ENCODE measurements at places on chromosomes 1 and 21.
A peak's percentile ranks its signal among the peaks of the same experiment; 100 is the strongest.

DNA sequence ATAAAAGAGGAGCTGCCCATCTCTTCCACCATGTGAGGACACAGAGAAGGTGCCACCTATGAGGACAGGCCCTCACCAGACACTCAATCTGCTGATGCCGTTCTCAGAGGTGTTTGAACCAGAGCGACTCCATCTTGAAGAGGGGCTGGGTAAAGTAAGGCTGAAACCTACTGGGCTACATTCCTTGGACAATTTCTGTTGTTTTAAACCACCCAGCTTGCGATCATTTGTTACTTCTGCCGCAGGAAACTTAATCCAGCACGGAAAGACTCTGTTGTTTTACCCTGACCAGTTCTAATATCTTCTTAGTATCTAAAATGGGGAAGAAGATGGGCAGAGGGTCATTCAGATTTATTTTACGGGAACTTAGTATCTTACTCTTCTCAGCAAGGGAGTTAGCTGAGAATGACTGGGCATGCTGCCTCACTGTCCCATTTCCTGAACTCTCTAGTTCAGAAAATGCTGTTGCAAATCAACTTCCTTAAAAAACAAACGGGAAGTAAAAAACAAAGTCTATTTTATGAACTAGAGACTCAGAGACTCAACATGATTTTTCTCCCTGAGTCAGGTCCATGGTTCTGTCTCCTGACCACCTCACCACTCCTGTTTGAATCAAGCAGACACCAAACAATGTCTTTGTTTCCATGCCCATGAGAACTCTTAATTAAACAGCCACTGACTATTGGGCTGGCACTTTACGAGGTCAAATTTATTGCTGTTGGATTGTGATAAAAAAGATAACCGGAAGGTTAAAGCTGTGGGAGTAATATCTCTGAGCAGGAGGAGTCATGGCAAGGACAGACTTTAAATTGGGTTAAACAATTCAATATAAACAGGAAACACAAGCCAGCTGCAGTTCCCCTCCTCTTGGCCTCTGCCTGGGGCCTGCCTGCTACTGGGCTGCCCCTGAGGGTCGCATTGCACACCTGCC is 23.8 kb upstream of the IFNAR1 start:
- no peak for DNase-seq

DNA sequence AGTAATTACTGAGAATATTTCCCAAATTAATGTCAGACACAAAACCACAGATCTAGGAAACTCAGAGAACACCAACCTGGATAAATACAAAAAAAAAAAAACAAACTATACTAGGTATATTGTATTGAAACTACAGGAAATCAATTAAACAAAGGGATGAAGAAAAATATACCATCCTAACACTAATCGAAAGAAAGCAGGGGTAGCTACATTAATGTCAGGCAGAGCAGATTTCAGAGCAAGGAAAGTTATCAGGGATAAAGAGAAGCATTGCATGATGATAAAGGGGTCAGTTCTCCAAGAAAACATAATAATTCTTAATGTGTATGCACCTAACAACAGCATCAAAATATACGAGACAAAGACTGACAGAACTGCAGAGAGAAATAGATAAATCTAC is 89.9 kb downstream of the TOMM20 start:
- no peak for DNase-seq

- DNase-seq: no peak
Measured at GRCh38 chr1:48756683-48757316, 19.9 kb downstream of the BEND5 start.

DNA sequence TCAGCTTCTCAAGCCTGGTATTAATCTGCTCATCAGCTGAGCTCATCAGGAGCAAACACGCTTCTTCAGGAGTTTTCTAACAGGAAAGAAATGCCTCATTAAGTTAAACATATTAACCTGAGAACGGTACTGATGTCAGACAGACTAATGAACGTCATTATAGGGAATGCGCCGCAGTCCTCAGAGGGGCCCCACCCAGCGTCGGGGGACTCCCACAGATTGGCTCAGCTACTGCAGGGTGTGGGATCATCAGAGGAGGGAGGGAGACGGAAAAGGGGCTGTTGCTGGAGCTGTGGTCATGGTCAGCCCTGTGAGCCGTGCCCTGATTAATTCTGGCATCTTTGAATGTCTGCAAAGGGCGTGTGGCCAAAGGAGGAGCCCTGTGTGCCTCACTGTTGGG is 348.5 kb downstream of the PTPRU start:
- no peak for DNase-seq

- peak; percentile 53 for DNase-seq
Measured at GRCh38 chr1:59125154-59125553, 171.7 kb upstream of the FGGY start.

- DNase-seq: no peak
Measured at GRCh38 chr21:43287795-43288755, 119.3 kb downstream of the CRYAA start.

DNA sequence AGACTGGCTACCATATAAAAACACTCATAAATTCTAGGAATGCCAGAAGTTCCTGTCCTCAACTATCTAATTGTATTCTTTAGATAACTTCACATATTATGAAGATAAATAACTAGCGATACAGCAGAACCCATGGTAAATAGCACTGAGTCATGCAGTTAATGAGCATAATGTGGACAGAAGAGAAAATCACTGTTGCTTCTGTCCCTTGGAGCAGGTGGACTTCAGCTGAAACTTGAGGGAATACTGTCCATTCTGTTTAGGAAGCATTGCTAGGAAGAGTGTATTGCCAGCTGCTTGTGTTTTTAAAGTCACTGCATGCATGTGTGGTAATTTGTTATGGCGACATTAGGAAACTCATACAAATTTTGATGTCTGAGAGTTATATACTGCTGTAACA is 854.4 kb downstream of the LTN1 start:
- DNase-seq: no peak

- no peak for DNase-seq
Measured at GRCh38 chr1:241229216-241229615, 127.8 kb downstream of the RGS7 start.

DNA sequence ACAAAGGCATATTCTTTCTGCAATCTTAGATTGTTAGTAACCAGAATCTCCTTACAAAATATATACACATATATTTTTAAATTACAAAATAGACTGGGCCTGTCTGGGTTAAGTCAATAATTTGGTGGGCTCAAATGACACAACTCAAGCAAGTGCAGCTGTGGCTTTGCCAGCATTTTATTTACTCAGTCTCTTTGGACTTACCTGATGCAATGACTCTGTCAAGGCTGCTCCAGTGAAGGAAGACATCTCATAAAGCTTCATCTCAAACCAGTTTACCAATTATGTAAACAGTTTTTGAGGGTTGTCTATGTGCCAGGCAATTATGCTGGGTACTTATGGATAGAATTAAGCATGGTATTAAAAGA is 22.8 kb upstream of the ABCA4 start:
- DNase-seq: no peak

DNA sequence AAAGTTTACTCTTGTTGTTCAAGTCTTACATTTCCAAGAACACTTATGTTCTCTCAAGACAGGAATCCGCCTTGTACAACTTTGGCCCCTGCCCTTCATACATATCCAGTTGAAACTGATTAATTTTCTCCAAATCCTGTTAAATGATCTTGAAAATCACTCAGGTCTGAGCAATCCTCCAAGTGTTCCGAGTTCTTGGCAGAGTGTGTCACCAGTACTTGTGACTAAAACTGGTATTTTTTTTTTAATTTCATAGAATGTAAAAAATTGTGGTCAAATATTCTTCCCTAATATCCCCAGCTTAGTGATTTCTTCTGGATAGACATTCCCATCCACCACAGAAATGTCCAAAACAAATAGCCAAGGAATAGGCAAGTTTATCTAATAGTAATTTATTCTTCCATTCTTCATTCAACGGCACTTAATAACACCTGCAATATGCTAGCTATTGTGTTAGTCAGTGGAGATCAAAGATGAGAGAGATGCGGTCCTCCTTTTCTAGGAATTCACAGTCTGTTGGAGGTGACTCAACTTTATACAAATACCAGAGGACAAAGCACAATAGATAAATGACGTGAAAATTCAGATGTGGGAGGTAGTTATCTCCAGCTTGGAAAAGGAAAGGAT is 71.4 kb downstream of the DIRAS3 start:
- DNase-seq: no peak

DNA sequence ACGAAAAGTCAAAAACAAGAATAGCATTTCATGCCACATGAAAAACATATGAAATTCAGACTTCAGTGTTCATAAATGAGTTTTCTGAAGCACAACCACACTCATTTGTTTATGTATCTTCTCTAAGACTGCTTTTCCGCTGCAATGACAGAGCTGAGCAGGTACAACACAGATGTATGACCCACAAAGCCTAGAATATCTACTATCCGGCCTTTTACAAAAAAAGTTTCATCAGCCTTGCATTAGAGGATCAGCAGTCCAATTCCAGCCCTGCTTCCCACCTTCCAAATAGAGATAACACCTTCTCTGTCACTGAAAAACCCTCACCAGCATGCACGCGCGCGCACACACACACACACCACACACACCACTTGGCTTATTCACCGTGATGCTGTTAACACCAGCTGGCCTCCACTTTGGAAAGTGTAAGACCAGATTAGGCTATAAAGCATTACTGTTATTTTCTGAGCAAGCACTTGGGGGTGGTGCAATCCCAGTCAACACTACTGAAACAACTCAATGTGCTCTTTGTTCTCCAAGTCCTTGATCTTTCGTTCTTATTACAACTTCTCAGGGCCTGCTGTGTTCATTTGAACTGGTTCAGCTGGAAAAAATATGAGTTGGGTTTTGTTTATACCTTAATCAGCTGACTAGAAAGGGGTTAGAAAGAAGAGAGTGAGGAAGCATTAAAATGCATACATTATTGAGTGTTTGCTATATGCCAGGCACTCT is 90.0 kb downstream of the GLUL start:
- DNase-seq: peak; percentile 93

GRCh38 chr1:186443638-186444037 is 17.3 kb downstream of the PDC start:
- no peak for DNase-seq

GRCh38 chr1:231964241-231964640 is 337.7 kb downstream of the DISC1 start:
- DNase-seq: no peak

DNA sequence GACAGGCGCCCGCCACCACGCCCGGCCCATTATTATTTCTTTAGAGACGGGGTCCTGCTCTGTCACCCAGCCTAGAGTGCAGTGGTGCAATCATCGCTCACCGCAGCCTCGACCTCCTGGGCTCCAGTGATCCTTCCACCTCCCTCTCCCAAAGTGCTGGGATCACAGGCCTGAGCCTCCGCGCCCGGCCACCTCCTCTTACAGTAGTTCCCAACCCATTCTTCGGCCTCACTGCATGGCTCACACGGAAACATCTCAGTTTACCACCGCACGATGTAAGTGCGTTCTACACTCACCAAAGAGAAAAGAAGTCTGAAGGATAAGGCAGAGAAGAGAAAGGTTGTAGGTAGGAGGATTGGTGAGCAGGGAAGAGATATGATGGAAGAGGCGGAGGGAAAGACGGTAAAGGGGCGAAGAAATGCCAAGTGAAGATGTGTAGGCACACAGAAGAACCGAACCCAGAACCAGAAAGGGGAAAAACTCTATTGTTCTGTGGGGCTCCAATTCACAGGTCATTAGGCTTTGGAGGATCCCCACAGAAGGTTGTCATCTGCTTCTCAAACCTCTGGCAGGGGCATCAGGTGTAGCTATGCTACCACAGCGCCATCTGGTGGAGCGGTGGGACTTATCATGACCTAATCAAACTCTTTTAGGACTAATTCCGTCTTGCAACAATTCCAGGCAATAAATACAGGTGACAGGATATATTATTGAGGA is 504.2 kb downstream of the SMYD3 start:
- peak; percentile 62 for DNase-seq

- DNase-seq: no peak
Measured at GRCh38 chr1:209816923-209817322, 10.8 kb upstream of the UTP25 start.

GRCh38 chr1:247429496-247429895 is 13.5 kb downstream of the NLRP3 start:
- DNase-seq: no peak

DNA sequence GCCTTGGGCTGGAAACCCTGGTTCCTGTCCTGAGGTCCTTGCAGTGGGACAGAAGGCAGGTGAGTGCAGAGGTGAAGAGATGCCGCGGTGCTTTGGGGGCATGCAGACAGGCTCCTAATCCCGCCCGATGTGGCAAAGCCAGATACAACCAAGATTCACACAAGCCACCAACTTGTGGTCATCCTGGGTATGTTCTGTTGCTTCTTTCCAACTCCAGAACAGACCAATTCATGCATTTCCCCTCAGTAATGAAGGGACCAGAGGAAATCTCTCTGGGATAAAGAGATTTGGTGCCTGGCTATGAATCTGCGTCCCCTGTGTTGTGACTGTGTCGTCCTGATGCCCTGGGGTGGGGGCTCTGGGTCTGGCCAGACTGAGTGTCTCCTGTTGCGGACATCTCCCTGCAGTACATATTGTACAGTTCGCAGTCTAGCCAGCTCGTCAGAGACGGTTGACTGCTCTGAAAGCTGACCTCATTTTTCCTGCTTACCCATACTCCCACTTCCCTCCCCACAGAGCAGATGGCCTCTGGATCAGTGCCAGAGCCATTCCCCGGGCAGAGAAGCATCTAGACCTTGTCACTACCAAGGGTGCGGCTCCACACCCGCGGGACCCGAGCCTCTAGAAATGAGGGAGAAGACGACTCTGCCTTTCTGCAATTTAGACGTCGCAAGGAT is 216.3 kb downstream of the KIF26B start:
- no peak for DNase-seq

- DNase-seq: peak; percentile 39
Measured at GRCh38 chr1:152533327-152533938, 19.2 kb downstream of the CRCT1 start.

DNA sequence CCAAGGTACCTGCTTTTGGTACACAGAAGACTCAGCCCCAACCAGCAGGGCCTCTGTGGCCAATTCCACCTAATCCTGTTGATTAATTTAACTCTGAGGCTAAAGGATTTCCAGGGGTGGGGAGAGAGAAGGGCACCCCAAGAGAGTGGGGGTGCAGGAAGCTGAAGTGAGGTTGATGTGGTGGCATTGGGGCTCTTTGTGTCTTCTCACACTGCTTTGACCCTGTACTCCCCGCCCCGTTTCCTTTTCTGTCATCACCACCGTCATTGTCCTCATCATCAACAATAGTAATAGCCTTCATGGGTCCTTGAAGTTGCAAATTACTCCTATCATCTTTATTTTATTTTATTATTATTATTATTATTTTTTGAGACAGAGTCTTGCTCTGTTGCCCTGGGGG is 55.9 kb downstream of the PAX7 start:
- no peak for DNase-seq

- no peak for DNase-seq
Measured at GRCh38 chr1:11862890-11863289, 4.1 kb upstream of the NPPB start.

DNA sequence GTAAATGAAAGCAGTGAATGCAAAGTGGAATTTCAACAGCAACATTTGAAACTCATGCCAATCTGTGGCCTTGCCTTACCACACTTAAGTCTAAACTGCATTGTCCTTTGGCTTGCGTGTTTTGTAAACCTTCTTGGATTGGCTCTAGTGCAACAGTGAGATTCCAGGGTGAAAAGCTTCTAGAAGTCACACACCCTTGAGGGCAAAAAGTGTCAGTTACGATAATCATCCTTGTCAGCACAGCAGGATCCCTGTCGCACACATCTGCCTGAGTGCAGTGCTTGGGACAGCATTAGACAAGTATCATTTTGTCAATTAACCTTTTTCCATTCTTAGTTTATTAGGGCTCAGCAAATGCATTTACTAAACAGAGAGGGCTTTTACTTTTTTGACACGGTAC is 243.4 kb upstream of the PTBP2 start:
- no peak for DNase-seq
